ENCODE measurements at places on chromosomes 7 and 10. TPM values are rescaled to one million over a fixed set of nuclear protein-coding genes. Genes with fewer than 3 reads are reported as not detected.

DNA sequence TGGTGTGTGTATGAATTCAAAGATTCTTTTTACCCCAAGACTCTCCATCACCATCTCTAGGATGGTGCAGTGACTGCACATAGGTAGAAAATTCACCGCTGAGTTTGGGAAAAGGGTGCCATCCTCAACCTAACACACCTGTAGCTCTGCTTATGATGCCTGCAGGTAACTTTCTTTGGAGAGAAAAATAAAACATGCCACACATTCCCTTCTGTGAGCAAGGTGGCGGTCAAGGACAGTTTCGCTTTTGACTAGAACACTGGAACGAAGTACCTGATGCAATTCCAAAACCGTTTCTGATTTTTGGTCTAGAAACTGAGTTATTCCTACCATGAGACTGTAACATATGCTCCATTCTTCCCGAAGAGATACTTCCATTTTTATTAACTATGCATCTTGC is 205.6 kb downstream of the FGFR2 start:
- no peak overlapping the region for H3K27ac ChIP-seq
- no peaks in the 10 kb centered on the region for H3K36me3 ChIP-seq

DNA sequence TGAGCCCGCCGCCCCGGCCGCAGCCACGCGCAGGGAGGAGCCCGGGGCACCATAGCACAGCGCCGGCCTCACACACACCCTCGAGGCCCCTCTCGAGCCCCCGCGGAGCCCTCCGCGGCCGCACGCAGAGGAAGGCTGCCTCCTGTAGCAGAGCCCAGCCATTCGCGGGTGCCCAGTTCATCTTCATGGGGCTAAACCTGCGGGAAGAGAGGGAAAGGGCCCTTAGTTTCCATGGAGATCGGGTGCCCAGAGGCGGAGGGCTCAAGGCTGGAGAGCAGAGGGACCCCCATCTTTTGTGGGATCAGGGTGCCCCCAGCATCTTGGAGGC is 2.9 kb upstream of the SYCE1 start:
- no peak overlapping the region for H3K4me3 ChIP-seq
- DNase-seq = no peak
- H3K4me1 ChIP-seq = no peaks in the 10 kb centered on the region
- no peaks in the 10 kb centered on the region for H3K27me3 ChIP-seq
- no peaks in the 10 kb centered on the region for H3K36me3 ChIP-seq

DNA sequence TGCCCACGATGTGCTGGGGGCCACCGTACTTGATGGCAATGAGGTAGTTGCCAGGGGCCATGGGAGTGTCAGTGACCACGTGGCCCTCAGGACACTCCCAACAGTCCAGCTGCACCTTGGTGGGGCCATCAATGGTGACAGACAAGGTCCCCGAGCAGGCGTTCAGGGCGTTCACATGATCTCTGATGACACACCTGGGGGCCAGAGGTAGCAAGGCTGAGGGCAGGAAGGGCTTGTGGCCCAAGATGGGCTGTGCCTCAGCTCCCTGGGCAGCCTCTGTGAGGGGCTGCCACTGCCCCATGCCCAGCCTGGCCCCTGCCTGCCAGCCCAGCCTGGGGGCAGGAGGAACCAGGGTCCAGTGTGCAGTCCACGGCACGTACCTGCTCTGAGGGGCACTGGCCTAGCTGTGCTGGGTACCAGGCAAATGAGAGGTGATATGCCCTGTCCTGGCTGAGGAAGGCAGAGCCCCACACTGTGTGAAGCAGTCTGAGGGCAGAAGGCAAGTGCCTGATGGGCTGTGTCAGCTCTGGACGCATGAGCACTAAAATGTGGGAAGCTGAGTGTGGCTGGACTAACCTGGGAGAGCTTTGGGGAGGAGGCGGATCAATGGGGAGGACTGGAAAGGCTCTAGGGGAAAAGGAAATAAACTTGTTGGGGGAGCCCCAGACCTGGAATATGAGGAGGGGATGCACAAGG is 3.5 kb upstream of the KCP start:
- peaks cover 46% of the 10 kb centered on the region for H3K27me3 ChIP-seq
- no peak for DNase-seq
- H3K4me3 ChIP-seq = no peak overlapping the region
- H3K27ac ChIP-seq = no peak overlapping the region
- peaks cover 6% of the 10 kb centered on the region for H3K4me1 ChIP-seq
- H3K36me3 ChIP-seq = no peaks in the 10 kb centered on the region

DNA sequence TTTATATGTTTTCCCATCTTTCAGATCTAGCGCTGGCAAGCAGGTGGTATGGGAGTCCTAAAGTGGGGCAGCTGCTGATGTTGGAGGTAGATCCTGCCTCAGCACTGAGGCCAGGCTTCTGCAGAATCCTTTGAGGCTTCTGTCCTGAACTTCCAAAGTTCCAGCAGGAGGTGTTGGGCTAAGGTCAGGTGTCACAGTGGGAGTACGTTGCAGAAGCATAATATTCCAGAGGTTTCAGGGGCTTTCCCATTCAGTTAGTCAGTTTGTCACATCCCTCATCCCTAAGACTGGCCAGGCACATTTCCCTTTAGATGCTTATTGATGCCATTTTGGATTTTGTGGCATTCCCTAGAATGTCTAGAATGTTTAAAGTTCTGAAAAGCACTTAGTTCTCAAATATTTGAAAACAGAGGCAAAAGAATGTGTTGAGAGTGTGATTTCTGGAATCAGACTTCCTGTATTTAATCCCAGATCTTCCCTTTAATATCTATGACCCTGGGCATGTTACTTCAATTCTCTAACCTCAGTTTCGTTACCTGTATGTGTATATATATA is 319.1 kb upstream of the PHYHIPL start:
- H3K27me3 ChIP-seq = no peaks in the 10 kb centered on the region
- peaks cover 16% of the 10 kb centered on the region for H3K4me1 ChIP-seq
- H3K4me3 ChIP-seq = no peak overlapping the region
- peak; percentile 4 for DNase-seq

The CYP2W1 gene
- total RNA-seq = not detected

The SH2B2 gene
- total RNA-seq = 5.6 TPM

The MSMB gene
- not detected for total RNA-seq

The GOT1 gene
- total RNA-seq = 46.8 TPM

The LHFPL3 gene
- total RNA-seq = not detected
